ENCODE measurements at places on chromosomes 5 and 9.

- no peak for DNase-seq
Measured at GRCh38 chr9:12876872-12877271, 102.1 kb downstream of the LURAP1L start.

DNA sequence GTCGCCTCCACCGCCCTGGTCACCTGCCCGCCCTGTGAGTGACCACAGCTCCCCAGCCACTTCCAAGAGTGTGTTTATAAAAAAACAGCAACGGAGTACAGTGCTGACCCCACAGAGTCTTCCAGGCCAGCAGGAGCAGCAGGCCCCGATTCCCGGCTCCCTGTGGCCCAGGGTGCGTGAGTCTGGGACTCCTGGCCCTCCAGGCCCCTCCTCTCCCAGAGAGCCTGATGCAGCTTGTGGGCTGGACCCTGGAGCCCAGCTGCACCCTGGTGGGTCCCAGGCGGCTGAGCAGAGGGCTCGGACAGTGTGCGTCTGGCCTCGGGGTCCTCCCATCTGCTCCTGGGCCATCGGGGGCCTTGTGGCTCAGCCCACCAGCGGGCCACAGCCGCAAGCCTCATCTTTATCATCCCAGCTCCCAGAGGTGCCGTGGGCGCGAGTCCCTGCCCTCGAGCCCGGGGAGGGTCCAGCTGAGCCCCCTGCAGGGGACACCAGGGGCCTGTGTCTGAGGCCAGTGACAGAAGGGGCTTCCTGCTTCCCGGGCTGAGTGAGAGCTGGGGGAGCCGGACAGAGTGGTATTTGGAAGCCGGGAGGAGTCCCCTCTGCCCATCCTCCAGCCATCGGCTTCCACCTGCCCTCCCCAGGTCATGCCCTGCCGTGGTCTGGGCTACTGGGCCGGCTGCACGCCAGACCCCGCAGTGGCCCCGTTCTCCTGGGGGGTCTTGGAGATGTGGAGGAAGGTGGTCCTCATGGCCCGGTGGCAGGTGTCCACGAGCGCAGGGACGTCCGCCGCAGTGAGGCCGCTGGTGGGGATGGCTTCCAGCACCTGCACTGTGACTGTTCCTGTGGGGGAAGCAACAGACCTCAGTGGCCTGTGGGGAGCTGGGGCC lies 10.6 kb downstream of the EGFL7 start:
- DNase-seq: no peak

DNA sequence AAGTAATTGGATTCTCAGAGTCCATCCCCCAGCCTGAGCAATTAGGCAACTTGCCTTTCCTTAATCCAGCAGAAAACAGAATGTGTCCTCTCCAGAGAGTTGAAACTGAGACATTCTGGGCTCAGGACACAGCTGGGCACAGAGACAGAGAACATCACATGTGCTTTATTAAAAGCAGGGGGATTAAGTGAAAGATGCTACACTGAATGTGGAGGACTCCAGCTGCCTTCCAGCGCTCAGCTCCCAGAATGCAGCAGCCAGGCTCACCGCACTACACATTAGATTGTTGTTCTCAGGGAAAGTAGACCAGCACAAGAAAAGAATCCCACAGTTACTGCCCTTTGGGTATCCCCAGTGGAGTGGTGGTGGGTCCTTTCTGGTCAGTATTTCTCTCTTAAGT lies 141.6 kb upstream of the IL12B start:
- DNase-seq: peak; percentile 40

- DNase-seq: no peak
Measured at GRCh38 chr9:10260501-10260900, 352.3 kb downstream of the PTPRD start.

DNA sequence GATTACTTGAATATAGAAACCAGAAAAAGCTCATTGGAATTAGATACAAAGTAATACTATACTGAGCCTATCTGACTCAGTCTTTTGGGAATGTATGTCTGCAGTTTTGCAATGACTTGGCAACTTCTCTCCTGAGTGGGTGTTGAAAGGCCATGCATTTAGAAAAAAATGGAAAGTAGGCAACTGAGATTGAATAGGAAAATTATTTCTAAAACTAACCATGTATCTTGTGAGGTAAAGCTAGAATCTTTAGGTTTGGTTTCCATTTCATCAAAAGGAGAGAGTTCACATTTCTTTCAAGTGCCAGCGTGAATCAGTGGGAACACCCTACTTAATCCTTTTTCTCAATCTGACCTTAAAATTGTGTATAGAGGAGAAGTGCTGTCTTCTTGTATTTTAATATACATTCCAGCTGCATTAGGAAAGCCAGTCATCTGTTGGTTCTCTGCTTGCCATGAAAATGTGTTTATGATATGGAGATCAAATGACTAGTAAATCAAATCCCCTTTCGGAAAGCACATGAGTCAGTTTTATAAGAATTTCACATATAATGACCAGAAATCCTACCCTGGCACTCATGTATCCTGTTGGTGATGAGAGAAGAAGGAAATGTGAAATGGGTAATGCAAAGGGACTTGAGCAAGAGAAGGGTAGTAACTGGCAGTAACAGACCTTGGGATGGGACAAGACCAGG lies 30.4 kb downstream of the NFX1 start:
- no peak for DNase-seq

- DNase-seq: no peak
Measured at GRCh38 chr5:153717287-153717686, 226.8 kb downstream of the GRIA1 start.

GRCh38 chr5:180026320-180026719 lies 45.2 kb downstream of the RNF130 start:
- peak; percentile 30 for DNase-seq

DNA sequence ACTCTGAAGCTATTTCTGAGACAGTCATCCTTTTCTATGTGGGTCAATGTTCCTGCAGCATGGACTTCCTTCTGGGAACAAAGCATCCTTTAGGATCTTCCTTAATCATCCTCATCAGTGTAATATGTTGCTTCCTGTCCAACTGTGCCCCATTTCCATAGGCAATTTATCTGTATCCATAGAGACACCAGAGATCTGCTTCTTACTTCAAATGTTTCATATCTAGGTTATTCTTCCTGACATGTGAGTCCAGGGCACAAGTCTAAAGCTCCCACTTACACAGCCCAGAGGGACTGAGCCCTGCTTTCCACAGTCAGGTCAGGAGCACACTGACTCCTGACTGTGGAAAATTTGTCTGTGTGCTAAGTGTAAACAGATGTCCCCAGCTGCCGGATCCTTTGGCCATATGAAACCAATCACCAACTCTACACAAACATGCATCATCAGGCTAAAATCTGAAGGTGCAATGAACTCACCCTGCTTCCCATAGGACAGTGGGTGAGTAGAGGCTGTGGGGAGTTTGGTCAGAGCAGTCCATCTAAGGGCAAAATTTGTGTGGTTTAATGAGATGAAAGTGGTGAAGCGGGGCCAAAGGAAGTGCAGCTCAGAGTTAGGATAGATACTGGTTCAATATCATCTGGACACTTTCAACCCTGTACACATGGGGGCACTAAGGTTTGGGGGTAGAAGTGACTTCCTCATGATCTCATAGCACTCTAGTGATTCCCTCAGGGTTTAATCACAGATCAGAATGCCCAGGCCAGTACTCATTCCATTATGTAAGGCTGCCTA lies 85.2 kb upstream of the TNC start:
- DNase-seq: peak; percentile 66

DNA sequence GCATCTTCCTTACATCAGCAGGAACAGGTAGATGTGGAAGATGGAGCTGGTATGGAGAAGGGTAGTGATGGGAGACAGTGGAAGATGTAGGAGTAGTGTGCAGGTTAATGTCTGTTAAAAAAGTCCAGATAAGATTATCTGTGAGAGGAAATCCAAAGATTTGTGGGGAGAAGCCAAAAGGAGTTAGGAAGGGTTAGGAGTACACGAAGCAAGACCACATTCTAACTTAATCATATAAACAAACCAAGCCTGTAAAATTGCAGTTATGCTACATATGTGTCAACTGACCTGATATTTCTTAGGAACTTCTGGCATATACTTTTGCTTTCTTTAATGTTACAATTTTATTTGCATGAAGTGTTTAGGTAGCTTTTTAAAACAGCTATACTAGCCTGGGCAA lies 142.1 kb upstream of the DMRT1 start:
- no peak for DNase-seq

DNA sequence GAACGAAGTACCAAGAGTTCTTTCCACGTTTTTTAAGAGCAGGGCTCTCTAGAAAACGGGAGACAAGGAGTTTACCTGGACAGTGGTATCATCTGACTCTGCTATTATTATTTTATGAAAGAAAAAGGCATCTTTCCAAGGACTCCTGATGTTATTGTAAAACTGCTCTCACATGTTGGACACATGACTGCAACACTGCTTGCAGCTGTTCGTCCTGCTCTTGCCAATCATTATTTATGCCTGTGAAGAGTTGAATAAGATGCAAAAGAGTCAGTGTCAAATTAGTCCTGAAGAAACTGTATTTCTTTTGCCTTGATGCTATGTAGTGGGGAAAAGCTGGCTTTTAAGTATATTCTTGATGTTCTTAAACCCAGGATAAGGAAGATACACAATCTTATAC lies 284.5 kb upstream of the PTGER4 start:
- DNase-seq: no peak

- DNase-seq: no peak
Measured at GRCh38 chr9:8552732-8553131, 753.2 kb upstream of the DMAC1 start.

DNA sequence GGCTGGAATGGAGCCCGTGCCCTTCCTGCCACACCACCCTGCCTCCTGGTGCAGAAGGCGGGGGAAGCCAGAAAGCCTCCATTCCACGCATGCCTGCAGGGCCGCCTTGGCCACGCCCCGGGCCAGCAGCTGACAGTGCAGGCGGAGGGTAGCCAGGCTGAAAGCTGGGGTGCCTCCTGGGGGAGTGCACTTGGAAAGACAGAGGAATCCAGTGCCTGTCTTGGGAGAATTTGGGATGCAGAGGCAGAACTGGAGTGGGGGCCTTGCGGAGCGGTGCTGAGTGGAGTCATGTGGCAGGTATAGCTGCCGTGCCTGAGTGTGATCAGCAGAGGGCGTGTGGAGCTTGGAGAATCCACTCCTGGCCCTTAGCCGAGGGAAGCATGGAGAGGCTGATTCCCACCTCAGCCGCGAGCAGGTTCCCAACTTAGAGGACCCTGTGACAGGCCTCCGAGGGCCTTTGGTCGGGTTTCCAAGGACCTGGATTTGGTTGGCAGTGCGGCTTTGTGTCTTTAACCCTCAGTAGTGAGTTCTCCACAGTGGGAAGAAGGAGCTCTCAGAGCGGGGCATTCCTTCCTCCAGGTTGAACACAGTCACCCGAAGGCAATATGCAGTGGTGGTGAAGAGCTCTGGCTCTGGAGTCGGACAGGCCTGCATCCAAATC lies 9.1 kb upstream of the URM1 start:
- peak; percentile 87 for DNase-seq

DNA sequence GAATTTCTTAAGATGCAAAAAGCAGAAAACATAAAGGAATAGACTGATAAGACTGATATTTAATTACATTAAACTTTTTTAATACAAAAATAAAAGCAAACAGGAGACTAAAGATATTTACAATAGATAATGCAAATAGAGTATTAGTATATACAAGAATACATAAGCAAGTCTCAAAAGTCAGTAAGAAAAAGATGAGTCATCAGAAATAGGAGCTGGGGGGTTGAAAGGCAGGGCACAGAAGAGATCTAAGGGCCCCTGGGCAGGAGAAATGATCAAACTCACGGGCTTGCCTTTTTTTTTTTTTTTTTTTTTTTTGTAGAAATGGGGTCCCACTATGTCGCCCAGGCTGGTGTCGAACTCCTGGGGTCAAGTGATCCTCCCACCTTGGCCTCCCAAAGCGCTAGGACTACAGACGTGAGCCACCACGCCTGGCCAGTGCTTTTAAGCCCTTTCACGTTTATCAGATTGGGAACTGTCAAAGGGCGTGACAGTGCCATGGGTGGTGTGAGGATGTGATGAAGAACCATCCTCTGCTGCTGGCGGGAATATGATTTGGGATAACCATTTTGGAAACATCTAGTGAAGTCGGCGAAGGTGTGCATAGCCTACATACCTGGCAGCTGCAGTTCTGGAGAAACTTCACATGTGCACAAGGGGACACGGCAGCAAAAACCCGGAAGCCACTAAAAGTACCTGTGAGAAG lies 126.1 kb downstream of the CACNA1B start:
- no peak for DNase-seq

DNA sequence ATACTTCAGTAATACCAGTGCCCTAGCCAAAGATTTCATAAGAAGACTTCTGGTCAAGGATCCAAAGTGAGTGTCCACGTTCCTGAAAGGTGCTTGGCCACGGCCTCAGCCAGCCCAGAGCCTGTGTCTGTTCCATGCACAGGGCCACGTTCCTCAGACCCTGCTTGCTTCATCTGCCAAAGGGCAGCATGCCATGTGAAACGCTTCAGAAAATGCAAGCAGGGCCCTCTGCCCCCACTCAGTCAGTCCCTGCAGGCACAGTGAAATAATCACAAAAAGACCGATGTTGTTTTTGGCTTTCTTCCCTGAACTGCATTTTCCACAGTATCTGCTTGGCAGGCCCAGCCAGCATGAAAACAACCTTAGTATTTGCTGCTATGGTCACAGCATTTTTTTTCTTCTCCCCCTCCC lies 85.5 kb upstream of the CTSL start:
- no peak for DNase-seq

GRCh38 chr9:111237447-111237846 lies 92.6 kb downstream of the OR2K2 start:
- DNase-seq: no peak

DNA sequence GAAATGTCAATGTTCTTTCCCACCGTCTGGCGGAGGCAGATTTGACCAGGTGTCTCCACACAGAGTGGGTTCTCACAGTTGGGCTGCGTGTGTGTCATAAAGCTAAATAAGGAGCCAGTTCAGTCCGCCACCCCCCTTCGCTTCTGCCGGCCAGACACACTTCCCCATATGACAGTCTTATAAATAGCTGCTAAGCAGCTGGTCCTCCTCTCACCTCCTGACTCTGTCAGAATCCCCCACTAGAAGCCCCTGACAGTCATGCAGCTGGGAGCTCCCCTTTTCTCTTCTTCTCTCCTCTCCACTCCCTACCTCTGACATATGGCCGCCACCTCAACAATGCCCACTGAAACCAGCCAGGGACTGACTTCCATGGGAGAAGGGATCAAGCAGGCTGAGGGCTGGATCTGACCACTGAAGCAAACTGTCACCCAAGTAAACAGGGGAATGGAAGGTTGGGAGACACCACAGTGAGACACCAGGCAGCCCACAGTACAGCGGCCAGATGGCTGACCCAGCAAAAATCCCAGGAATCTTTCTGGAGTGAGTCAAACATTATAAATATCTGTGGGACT lies 141.9 kb upstream of the EFNA5 start:
- peak; percentile 54 for DNase-seq

- peak; percentile 68 for DNase-seq
Measured at GRCh38 chr5:141878186-141878710, at the start of gene PCDH1. Gene PCDH1 (minus strand): TSS chr5:141878410. CDS start chr5:141878262, 148 bp downstream.

DNA sequence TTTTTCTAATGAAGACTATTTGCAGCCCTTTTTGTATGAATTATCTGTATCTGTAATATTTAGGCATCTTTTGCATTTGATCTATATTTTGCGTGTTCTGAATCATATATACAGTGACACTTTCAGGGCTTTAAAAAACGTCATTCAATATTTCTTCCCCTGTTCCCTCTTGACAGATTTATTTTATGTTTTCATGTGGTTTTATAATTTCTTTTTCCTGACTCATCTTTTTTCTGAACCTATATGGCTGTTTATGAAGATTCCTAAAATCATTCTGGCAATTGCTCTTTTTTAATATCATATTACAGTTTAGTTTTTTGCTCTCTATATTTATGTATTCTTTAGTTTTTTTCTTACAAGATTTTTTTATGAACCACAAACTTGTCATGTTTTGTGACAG lies 67.6 kb downstream of the SMARCA2 start:
- no peak for DNase-seq
